ENCODE measurements at places on chromosomes 1 and 21. TPM values are rescaled to one million over a fixed set of nuclear protein-coding genes. Genes with fewer than 3 reads are reported as not detected.

DNA sequence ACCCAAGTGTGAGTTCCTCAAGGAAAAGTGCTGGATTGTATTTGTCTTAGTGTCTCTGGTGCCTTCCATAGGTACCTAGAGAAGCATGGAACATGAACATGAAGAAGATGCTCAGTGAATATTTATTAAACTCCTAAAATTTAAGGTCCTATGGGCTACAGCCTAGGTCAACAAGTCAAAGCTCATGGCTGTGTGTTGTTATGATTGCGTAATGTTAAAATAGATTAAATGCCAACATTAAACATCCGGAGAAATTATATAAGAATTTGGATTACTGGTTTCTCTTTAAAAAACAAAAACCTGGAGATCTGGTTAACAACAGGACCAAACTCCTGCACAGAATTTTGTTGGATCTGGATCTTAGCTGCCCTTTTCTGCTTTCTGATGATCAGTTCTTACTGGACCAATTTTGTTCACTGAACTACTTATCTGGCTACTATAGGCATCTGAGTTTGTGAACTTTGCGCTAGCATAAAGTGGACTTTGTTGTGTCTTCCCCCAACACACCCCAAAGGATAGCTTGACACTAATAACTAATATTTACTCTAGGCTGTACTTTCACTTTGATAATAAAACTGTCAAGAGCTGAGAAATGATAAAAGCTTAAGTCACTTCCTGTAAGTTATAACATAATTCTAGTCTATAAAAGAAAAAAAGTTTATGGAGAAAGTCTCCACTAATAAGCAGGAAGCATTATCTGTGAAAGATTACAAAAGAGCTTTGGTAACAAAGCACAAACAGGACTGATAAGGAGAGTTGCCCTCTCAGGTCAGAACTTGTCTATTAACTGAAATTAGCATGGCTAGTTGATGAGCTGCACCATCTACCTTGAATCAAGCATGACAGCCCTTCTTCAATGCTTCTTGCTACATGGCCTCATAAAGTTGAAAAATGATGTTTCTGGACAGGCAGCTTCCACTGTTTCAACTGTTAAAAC is 20.7 kb downstream of the F5 start:
- DNase-seq, result no peak

GRCh38 chr1:206497774-206498173 is 9.6 kb upstream of the RASSF5 start:
- DNase-seq, result no peak

GRCh38 chr1:211714154-211714553 is 38.7 kb upstream of the NEK2 start:
- no peak for DNase-seq

GRCh38 chr1:20483833-20484518 is 2.0 kb downstream of the CAMK2N1 start:
- no peak for DNase-seq

DNA sequence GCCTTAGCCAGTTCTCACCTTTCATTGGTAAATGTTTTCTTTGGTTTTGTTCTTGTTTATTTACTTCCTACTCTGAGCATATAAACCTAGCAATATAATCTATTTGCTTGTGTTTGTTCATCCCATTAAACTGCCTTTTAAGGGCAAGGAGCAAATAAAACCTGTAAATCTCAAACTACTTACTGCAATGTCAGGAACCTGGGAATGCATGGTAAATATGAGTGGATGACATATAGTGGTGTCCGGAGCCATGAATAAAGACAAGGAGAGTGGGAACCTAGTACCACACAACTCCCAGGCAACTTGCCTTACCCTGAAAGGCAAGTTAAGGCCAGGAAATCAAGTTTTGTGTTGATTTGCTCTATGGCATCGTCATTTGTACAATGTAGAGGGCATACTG is 1133.7 kb upstream of the NCAM2 start:
- DNase-seq, result no peak

DNA sequence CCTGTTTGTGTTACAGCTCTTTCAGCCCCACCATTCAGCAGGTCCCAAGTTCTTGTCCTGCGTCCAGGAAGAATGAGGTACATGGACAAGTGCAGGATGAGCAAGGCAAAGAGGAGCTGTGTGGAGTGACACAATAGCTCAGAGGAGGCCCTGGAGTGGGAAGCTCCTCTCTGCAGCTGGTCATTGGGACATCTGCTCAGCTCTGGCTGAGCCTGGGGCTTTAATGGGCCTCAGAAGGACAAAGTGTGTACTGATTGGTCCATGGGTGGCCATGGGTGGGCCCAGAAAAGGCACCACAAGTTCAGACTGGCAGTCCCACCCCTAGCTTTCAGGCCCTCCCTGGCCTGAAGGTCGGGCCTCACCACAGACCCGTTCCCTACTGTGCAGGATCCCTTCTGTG is 14.7 kb upstream of the HYI start:
- DNase-seq, result no peak

DNA sequence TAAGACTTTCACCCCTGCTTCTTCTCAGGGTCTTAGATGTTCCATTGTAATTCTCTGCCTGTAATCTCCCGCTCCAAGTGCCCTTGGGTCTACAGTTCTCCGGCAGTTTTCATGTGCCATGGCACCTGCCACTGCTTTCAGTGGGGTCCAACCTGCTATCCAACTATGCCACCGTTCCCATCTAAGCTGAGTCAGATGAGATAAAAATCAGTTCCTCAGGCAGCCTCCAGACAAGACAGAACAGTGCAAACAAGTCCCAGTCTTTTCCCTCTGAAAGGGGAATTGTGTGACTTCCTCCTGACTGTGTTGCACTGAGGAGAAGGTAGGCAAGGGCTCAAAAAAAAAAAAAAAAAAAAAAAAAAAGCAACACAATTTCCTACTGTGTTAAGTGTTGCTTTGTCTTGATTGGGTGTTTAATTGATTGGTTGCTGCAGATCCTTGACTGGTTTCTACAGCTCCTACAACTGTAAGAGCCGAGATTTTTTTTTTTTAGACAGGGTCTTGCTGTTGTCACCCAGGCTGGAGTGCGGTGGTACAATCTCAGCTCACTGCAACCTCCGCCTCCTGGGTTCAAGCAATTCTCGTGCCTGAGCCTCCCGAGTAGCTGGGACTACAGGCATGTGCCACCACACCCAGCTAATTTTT is 50.7 kb downstream of the EBNA1BP2 start:
- no peak for DNase-seq

DNA sequence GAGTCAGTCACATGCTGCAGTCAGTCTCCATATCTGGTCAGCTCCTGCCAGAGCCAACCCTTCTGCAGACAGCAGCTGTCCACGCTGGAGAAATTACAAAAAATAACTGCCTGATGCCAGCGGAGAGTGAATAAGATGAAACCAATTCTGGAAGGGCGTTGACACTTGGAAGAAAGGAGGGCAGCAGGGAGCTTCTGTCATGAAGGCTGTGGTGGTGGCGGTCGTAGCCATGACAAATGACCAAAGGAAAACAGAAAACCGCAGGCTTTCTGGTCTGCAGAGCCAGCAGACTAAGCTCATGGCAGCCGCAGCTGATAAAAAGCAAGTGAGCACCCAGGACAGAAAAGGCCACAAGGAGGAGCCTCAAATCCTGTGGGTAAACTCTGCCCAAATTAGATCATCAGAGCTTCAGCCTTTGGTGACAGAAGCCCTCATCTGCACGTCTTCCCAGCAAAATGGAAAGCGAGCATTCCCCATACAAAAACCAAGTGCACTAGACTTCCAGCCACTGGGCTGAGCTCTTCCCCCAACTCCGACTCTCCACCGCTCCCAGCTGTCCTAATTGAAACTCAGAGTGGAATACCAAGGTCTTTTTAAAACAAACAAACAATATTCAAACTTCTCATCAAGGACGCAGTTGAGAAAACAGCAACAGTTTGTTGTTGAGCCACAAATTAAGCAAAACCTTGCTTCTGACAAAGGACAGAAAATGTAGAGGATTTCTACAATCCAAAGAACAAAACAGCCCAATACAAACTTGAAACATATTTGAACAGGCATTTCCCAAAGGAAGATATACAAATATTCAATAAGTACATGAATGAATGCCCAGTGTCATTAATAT is 28.7 kb downstream of the RSPH1 start:
- no peak for DNase-seq

DNA sequence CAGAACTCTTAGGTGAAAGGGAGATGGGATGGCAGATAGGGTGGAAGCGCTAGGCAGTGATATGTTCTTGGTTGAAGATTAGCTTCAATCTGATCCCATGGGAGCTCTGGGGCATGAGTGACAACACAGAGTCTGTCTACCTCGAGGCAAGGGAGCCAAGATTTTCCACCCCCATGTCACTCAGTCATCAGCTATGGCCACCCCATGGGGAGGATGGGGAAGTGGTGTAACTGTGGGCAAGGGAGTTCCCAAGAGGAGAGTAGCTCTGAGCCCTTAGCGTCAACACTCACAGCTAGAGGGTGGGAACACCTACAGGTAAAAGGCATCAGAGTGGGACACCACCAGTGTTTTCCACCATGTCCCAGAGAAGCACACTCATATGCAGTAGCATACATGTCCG is 30.3 kb upstream of the C1QA start:
- no peak for DNase-seq

- no peak for DNase-seq
Measured at GRCh38 chr1:51906306-51907078, 28.0 kb upstream of the NRDC start.

DNA sequence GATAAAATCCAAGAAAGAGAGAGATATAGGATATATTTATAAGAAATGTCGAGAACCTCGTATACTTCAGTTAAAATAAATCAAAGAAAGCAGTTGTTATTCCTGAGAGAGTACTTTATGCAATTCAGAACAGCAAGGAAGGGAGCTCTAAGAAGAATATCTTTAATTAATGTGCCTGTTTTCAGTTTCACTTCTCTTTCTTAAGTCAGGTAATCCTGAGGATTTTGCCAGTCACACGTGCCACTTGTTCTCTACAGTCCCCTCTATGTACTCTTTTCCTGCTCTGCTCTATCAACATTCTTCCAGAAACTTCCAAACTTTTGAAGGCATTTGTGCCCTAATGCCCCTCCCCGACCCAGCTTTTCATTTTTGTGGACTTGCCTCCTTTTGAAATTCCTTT is 211.9 kb downstream of the AKT3 start:
- no peak for DNase-seq

- DNase-seq, result no peak
Measured at GRCh38 chr1:63523738-63524137, 413 bp downstream of the EFCAB7 start.

GRCh38 chr1:201708085-201708512 is 120.9 kb upstream of the IPO9 start:
- DNase-seq, result no peak

SLC50A1 gene
- 48.7 TPM for polyA plus RNA-seq

RAB7B gene
- 2.2 TPM for polyA plus RNA-seq

ASAP3 gene
- polyA plus RNA-seq, result 36.1 TPM

PAQR6 gene
- polyA plus RNA-seq, result 5.1 TPM

ATP6V1G3 gene
- polyA plus RNA-seq, result 6.7 TPM

TMPRSS3 gene
- 2.7 TPM for polyA plus RNA-seq
